Natural killer cell (primary cell): ENCODE measurements at places on chromosomes 2 and 18.

DNA sequence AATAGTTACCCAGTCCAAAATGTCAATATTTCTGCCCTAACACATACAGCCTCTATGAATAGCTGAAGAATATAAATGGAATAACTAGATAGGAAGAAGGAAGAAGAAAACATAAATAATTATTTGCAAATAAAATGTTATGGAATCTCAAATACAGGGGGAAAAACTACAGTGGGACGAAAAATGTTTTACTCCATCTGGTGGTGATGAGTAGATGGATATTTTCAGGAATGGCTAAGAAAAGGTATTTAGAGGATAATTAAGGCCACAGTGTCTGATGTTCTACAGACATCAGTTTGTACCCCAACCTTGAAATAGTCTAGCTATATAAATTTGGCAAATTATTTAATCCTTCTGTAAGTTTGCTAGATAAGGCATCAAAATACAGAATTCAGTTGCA lies 178.1 kb upstream of the FSHR start:
- no peak for DNase-seq

DNA sequence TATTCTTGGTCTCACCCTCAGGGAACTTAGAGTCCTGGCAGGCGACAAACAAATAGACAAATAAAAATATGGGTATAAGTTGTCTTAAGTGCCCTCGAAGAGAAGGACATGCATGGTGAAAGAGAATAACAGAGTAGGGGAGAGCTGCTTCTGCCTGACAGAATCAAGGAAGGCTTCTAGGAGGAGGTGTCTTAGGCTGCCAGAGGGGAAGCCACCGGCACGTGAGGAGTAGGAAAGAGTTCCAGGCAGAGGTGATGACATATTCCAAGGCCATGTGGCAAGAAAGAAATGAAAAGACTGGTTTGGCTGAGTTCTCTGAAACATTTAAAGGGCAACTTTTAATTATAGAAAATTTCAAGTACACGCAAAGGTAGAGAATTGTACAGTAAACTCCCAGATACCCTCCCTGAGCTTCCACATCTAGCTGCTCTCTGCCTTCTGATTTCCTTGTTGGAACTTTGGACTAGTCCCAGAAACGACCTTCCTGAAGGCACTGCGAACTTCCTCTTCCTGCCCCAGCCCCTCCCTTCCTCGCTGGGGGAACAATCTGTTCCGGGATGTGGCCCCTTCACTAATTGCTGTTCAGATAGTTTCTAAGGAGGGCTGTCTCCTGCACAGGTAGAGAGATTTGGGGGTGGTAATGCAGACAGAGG lies 91.7 kb downstream of the DYSF start:
- DNase-seq = no peak

DNA sequence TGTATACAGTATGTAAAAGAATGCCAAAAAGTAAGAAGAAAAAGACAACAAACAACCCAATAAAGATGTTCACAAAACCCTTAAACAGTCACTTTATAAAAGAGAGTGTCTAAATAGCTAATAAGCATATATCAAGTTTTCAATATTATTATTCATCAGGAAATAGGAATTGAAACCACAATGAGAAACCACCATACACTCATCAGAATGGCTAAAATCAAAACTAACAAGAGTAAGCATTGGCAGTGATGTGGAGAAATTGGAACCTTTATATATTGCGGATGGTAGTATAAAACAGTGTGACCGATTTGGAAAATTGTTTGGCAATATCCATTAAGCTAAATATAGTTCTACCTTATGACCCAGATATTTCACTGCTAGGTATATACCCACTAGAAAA lies 20.5 kb upstream of the TGFA start:
- DNase-seq = no peak

DNA sequence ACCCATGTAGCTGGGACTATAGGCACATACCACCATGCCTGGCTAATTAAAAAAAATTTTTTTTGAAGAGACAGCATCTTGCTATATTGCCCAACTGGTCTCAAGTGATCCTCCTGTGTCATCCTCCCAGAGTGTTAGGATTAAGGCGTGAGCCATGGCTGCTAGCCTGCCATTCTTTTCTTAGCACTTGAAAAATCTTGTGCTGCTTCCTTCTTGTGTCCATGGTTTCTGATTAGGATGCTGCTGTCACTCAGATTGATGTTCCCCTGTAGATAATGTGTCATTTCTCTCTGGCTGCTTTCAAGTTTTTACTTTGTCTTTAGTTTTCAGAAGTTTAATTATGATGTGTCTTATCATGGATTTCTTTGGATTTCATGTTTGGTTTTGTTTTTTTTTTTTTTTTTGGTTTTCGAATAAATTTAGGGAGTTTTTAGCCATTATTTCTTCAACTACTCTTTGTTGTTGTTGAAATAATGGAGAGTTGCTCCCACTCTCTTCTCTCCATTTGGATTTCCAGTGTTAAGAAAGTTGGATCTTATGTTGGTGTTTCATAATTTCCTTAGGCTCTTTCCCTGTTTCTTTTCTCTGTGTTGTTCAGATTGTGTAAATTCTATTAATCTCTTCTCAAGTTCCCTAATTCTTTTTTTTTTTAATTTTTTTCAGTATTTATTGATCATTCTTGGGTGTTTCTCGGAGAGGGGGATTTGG lies 2.5 kb downstream of the ATP9B start:
- DNase-seq = no peak

- no peak for DNase-seq
Observed at GRCh38 chr2:25085761-25086560, 44.1 kb downstream of the EFR3B start.
